Spleen (tissue), 13 donors: ENCODE measurements at places on chromosomes 7 and 10. TPM values are rescaled to one million over a fixed set of nuclear protein-coding genes. Genes with fewer than 3 reads are reported as not detected.

The STN1 gene
- total RNA-seq = 23.2 TPM

The C10orf95 gene
- total RNA-seq = 0.47 TPM

The CPN1 gene
- total RNA-seq = not detected

The TAS2R4 gene
- total RNA-seq = 2.6 TPM

The DPCD gene
- total RNA-seq = 3.9 TPM

The CDHR1 gene
- 2.5 TPM for total RNA-seq

The BHLHA15 gene
- total RNA-seq = 19.1 TPM

The TAC1 gene
- 6.9 TPM for total RNA-seq

The UPK3B gene
- total RNA-seq = 3.0 TPM

The NKX2-3 gene
- 38.7 TPM for total RNA-seq

The WEE2 gene
- not detected for total RNA-seq

The FAM25A gene
- not detected for total RNA-seq

The BRAT1 gene
- total RNA-seq = 37.3 TPM
